ENCODE measurements at places on chromosomes 2 and 18. TPM values are rescaled to one million over a fixed set of nuclear protein-coding genes. Genes with fewer than 3 reads are reported as not detected.
A peak's percentile ranks its signal among the peaks of the same experiment; 100 is the strongest.

Gene TEKT4
- not detected for total RNA-seq

Gene C2orf81
- 4.6 TPM for total RNA-seq

Gene PKDCC
- 198 TPM for total RNA-seq

Gene DNAJC5G
- total RNA-seq, result not detected

Gene MYOM1
- 15.8 TPM for total RNA-seq

Gene RAB17
- 0.84 TPM for total RNA-seq

Gene ZNF396
- 2.5 TPM for total RNA-seq

Gene LYG1
- 0.65 TPM for total RNA-seq

Gene CROCC2
- not detected for total RNA-seq

Gene PSMA8
- not detected for total RNA-seq

Gene LIPG
- 1.3 TPM for total RNA-seq

Gene CD226
- 0.42 TPM for total RNA-seq

Gene ABCB11
- 0.06 TPM for total RNA-seq

GRCh38 chr2:107543793-107544192 is 282.9 kb upstream of the RGPD4 start:
- no peaks in the 10 kb centered on the region for H3K4me1 ChIP-seq
- H3K27me3 ChIP-seq, result no peaks in the 10 kb centered on the region
- no peak overlapping the region for H3K27ac ChIP-seq
- no peak for DNase-seq
- H3K36me3 ChIP-seq, result no peaks in the 10 kb centered on the region

DNA sequence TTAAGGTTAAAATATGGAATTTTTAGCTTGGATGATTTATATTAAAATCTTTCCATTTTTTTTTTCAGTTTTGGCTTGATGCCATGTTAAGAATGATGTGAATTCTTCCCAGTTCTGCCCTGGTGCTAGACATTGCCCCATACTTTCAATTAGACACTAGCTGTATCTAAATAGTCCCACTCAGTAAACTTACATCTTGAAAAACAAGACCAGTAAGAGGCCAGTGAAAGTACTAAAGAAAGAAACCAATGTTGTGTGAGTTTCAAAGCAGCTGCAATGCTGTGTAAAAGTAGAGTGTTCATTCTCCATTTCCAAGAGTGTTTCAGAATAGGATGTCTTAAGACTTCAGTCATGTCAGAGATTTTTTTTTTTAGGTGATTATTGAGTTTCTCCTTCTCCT is 40.0 kb upstream of the CYBRD1 start:
- no peak overlapping the region for H3K4me3 ChIP-seq
- H3K27me3 ChIP-seq, result no peaks in the 10 kb centered on the region
- DNase-seq, result no peak
- H3K36me3 ChIP-seq, result no peaks in the 10 kb centered on the region

DNA sequence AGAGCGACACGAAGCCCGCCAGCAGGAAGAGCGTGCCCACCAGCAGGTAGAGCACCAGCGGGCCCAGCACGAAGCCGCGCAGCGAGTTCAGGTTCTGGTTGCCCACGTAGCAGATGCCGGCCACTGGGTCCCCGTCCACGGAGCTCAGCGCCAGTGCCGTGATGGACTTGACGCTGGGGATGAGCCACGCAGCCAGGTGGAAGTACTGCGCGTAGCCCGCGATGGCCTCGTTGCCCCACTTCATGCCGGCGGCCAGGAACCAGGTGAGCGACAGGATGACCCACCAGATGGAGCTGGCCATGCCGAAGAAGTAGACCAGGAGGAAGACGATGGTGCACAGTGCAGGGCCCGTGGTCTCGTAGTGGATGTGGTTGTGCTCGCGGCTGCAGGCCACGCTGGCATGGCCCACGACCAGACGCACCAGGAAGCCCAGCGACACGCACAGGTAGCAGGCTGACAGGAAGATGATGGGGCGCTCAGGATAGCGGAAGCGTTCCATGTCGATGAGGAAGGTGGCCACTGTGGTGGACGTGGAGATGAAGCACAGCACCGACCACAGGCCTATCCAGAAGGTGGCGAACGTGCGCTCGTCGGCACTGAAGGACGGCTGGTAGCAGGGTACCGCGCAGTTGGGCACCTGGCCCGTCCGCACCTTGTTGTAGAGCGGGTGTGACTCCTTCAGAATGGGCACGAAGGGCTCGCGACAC is 2.1 kb downstream of the FZD5 start:
- peak overlapping the region; percentile 95 for H3K27ac ChIP-seq
- no peaks in the 10 kb centered on the region for H3K27me3 ChIP-seq
- H3K36me3 ChIP-seq, result peaks cover 31% of the 10 kb centered on the region
- peak overlapping the region; percentile 80 for H3K4me3 ChIP-seq
- peaks cover 70% of the 10 kb centered on the region for H3K4me1 ChIP-seq

DNA sequence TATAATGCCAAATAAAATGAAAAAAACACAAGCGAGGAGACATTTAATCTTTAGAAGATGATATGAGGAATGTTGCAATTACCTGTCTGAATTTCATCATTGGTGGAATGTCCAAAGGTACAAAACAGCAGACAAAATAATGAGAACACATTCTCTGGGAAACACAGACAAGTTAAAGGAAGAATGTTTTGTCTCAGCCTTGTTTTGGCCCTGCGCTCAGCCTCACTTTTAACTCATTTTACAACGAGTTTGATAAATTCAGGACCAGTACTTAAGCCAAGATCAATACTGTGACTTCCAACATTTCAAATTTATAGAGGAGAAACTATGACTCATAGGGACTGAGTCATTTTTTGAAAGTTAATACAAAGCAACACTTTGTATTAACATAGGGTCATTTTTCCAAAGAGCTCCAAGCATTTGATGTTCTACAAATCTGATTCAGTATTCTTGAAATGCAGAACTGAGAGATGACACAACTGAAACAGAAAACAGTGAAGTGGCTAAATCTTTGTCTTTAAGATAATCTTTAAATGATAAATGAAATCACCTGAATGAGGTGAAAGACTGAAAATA is 833.2 kb upstream of the CHAC2 start:
- H3K27ac ChIP-seq, result no peak overlapping the region
- no peaks in the 10 kb centered on the region for H3K36me3 ChIP-seq
- no peak for DNase-seq
- H3K4me3 ChIP-seq, result no peak overlapping the region
- no peaks in the 10 kb centered on the region for H3K4me1 ChIP-seq
- H3K27me3 ChIP-seq, result no peaks in the 10 kb centered on the region

DNA sequence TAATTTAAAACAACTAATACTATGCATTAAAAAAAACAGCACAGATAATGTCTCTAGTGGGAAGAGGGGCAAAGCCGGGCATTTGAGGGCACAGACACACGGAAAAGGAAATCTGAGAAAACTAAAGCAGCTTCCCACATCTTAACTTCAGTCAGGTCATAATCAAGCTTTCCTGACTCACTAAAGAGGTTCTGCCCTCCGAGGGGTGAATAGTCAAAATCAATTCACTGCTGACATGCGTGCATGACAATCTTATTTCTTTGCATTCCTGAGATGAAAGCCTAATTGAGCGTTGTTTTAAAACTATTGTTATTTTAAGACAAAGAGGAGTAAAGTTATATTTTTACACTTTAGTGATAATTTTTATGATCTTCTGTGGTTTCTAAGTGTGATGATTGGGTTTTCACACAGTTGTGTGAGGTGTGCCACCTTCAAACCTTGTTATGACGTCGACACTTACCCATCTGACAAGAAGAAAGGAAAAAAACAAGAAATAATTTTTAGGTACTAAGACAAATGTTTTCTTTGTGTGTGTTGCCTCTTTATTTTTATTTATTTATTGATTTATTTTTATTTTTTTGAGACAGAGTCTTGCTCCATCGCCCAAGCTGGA is 90.9 kb downstream of the GATA6 start:
- no peaks in the 10 kb centered on the region for H3K27me3 ChIP-seq
- no peaks in the 10 kb centered on the region for H3K36me3 ChIP-seq
- H3K4me3 ChIP-seq, result no peak overlapping the region

DNA sequence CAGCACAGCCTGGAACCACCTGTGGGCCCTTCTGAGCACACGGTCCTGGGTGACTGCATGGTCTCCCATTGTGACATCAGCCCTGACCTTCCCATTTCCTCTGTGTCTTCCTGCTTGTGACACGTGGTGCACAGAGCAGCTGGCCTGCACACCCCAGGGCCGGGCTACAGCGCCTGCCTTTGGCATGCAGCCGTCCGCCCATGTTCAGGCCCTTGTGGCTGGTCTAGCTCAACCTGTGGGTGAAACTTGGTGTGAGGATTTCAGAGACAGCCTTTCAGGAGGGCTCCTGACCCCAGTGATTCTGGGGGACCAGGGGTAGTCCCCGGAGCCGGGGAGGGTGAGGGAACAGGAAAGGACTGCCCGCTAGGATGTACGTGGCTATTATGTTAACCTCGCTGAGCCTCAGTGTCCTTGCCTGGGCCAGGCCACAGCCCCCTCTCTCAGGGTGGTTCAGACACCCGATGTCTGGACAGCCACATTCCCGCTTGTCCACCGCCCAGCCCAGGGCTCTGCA is 284.8 kb upstream of the HS6ST1 start:
- H3K27me3 ChIP-seq, result no peaks in the 10 kb centered on the region
- H3K36me3 ChIP-seq, result no peaks in the 10 kb centered on the region
- H3K27ac ChIP-seq, result no peak overlapping the region
- no peak for DNase-seq
- H3K4me1 ChIP-seq, result no peaks in the 10 kb centered on the region

- H3K4me1 ChIP-seq, result no peaks in the 10 kb centered on the region
- DNase-seq, result no peak
- H3K36me3 ChIP-seq, result no peaks in the 10 kb centered on the region
- H3K27ac ChIP-seq, result no peak overlapping the region
- no peaks in the 10 kb centered on the region for H3K27me3 ChIP-seq
Measured at GRCh38 chr2:141271346-141271745, 859.5 kb downstream of the LRP1B start.

- H3K4me3 ChIP-seq, result no peak overlapping the region
- DNase-seq, result no peak
- H3K27me3 ChIP-seq, result no peaks in the 10 kb centered on the region
- H3K27ac ChIP-seq, result peak overlapping the region; percentile 13
- H3K4me1 ChIP-seq, result no peaks in the 10 kb centered on the region
Measured at GRCh38 chr2:157182204-157182709, 75.2 kb upstream of the GALNT5 start.

GRCh38 chr2:119367472-119368099 is 809 bp downstream of the DBI start:
- H3K4me3 ChIP-seq, result peak overlapping the region; percentile 81
- H3K4me1 ChIP-seq, result peaks cover 38% of the 10 kb centered on the region
- peak; percentile 87 for DNase-seq
- no peaks in the 10 kb centered on the region for H3K27me3 ChIP-seq

GRCh38 chr2:174334781-174335251 is at the start of gene SP9:
TSS of gene SP9 (plus strand) at chr2:174334954. CDS start at chr2:174335093, 139 bp downstream.
- peak within 1 kb of the TSS; percentile 49 for H3K4me3 ChIP-seq
- no peaks in the 10 kb centered on the region for H3K36me3 ChIP-seq
- no peak for DNase-seq

- no peaks in the 10 kb centered on the region for H3K36me3 ChIP-seq
- no peak overlapping the region for H3K4me3 ChIP-seq
- peaks cover 9% of the 10 kb centered on the region for H3K4me1 ChIP-seq
- no peak overlapping the region for H3K27ac ChIP-seq
Measured at GRCh38 chr2:124973396-124973795, 948.3 kb downstream of the CNTNAP5 start.

GRCh38 chr2:224925810-224926100 is 116.5 kb downstream of the DOCK10 start:
- H3K36me3 ChIP-seq, result no peaks in the 10 kb centered on the region
- H3K4me1 ChIP-seq, result peaks cover 43% of the 10 kb centered on the region
- H3K27me3 ChIP-seq, result no peaks in the 10 kb centered on the region

- no peak overlapping the region for H3K27ac ChIP-seq
- H3K4me1 ChIP-seq, result peaks cover 36% of the 10 kb centered on the region
- no peaks in the 10 kb centered on the region for H3K27me3 ChIP-seq
- no peak for DNase-seq
Measured at GRCh38 chr2:10389573-10389972, 58.6 kb downstream of the ODC1 start.

DNA sequence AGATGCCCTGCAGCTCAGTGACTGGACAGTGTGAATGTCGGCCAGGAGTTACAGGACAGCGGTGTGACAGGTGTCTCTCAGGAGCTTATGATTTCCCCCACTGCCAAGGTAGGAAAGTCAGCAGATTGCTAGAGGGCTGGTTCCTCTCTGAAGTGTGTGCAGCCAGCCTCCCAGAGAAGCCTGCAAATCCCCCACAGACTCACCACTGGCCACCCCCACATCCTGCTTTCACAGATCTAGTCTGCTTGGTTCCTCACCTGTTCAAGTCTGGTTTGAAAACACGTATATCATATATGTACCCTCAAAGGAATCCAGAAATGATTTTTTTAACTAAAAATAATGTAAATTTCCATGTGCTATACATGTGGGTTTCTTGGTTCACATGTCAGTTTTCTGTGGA is 121.1 kb downstream of the LAMA3 start:
- no peak overlapping the region for H3K27ac ChIP-seq
- no peak overlapping the region for H3K4me3 ChIP-seq
- no peaks in the 10 kb centered on the region for H3K27me3 ChIP-seq

DNA sequence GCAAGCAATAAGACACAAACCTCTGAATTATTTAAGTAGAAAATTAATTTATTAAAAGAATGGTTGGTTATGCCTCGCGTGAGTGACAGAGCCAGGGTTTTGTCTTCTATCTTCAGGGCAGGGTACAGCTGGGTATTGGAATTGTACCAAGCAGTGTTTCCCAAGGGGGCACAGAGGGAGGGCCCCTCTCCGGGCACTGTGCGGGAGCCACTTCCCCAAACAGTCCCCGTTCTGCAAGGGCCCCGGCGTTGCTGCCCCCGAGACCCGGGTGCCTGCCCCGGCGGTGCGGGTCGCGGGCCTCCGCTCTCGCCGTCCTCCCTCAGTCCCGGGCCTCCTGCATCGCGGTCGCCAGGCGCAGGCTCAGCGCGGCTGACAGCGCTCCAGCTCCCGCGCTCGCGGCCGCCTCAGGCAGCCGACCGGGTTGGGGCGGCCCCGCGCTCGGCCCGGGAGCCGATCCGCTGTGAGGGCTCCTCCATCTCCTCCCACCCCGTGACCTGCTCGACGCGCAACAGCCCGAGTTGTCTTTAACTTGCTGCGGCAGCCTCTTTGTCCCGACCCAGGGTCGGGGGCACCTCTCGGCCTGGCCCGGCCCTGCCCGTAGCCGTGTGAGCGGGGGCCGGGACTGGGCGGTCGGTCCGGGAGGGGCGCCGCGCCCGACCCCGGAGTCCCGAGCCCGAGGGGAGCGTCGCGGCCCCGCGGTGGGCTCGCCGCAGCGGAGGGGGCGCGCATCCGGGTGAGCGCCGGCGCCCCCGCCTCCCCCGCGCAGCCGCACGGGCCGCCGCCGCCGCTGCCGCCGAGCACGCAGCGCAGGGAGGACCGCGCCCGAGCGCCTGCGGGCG is 620 bp upstream of the GALNT1 start:
- DNase-seq, result no peak
- H3K27ac ChIP-seq, result peak overlapping the region; percentile 91
- H3K27me3 ChIP-seq, result no peaks in the 10 kb centered on the region
- peak overlapping the region; percentile 65 for H3K4me3 ChIP-seq
- H3K4me1 ChIP-seq, result peaks cover 18% of the 10 kb centered on the region
